Stimulated activated CD4-positive, alpha-beta T cell treated with anti-CD3 and anti-CD28 coated beads, Interleukin-2, amount 100 ng/mL, for 48 hours (primary cell): ENCODE measurements at places on chromosomes 2 and 18.

- no peak for DNase-seq
Observed at GRCh38 chr2:163191372-163191771, 352.8 kb upstream of the KCNH7 start.

DNA sequence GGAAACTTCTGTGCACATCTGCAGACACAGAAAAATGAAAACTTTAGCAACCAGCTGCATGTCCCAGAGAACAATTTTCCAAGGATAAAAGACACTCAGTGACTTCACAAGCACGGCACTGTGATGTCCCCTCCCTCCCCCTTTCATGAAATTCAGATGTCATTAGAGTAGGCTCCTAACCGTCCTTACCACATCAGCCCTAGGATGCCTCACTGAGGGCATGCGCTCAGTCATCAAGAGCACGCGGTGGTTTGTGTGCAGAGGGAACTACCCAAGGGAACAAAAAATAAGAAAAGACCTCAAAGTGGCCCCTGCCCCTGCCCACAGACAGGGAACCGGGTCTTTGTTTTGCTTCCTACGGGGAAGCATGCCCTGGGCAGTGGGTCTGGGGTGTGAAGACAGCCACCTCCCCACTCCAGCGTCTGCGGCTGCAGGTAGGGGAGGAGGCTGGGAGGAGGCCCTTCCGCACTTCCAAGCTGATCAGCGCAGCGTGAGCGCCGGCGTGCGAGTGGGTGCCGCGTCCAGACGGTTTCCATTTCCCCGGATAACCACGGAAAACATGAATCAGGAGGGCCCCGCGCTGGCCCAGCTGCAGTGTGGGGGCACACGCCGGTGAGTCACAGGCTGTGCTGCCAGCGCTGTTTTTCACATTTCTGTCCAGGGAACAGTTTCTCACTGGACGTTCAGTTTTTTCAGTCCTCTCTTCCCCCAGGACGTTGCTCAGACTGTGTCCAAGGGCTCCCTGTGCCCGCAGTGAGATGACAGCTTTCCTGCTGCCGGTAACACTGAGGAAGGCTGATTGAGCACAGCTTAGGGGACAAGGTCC, 70.6 kb downstream of the COPS8 start:
- DNase-seq = peak; percentile 48

DNA sequence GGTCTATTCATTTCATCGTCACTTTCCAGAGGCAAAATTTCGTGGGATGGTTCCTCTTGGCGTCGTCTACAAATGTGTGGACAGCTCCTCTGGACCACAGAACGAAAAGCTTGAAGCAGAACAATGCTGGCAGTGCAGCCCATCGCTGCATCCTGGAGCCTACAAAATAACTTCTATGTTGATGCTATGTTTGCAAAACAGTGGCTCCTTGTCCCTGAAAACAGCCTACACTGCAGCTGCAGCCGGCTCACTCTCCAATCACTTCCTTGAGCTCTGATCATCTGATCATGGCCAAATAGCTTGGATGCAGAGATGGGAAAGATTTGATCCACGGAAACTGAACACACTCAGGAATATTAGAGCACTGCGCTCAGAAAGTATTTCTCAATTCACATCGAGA, 60.0 kb downstream of the DOCK10 start:
- DNase-seq = no peak

DNA sequence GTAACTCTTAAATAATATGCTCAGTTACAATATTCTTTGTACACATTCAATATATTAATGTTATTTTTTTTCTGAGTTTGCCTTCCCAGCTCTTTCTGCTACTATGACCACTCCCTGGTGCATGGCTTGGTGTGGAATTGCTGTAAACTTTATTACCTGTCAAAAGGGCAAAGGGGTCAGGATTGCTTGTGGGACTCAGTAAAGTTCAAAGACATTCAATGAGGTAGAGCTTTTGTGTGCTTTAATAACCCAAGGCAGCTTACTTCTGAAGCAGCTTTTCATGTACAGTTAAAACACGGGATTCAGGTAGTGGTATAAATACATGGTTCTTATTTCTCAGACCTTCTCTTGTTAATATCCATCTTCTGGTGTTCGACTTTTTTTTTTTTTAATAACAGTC, 132.8 kb downstream of the MEIS1 start:
- no peak for DNase-seq

DNA sequence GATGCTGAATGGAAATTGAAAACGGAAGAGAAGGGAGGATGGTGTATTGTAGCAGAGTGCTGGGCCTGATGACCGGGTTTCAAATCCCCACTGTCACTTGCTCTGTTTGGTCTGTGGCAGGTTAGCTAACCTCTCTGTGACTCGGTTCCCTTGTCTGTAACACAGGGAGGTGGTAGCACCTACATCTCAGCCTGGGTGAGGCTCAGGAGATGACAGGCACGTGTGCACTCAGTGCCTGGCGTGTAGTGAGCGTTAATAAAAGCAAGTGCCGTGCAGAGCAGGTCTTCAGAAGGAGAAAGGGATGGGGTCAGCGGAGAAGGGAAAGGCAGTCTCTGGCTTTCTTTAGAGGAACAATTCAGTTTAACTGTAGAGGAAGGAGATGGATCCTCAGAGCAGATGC, 125.5 kb upstream of the SMIM21 start:
- DNase-seq = no peak

DNA sequence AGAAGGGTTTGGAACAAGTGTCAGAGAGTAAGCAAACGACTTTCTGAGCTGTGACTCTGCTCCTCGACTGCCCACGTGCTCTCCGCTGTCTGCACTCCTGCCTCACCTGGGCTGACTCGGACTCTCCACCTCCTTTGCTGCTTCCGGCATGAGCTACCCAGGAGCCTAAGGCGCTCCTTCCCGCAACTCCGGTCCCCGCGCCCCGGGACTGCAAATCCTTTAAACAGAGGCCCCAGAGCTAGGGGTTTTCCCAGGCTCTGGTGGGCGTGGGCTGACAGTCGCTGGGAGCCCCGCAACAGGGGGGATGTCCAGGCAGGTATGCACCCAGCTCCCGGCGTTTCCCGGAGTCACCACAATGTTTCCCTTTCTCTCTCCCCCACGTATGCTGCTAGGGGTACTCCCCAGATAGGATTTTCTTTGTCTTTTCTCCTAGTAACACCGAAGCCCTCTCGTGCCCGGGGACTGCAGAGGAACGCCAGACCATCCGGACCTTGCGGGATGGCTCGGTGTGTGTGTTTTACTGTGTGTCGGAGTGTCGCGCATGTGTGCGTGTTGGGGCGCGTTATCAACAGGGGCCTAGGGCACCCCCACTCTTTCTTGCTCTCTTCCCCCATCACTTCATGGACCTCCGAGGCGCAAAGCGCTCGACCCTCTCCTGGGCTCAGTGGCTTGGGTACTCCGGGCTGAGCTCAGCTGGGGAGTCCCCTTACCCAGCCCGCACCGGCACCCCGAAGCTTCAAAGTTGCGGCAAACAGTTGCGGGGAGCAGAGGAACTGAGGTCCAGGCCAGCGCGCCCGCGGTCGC, 691 bp upstream of the THSD7B start:
- no peak for DNase-seq

GRCh38 chr2:201947287-201947686, 86.4 kb upstream of the FZD7 start:
- no peak for DNase-seq

- no peak for DNase-seq
Observed at GRCh38 chr2:71070294-71071093, 2.0 kb downstream of the NAGK start.

DNA sequence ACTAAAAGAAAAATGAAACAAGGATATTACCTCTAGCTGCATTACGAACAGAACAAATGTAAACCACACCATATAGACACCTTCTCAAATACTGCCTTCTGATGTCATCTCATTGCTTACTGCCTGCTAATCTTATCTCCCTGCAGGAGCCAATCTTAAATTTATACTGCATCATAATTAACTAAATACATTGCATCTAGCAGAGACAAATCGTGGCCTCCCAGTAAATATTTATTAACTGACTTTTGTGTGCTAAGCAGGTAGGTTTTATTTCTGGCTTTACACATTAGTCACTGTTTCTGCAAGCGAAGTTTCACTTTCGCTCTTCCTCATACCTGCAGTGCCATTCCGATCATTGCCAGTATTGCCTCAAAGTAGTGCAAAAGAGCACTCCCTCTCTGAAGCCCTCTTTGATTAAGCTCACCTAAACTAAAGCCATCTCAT, 67.5 kb downstream of the SPATS2L start:
- DNase-seq = peak; percentile 15

- no peak for DNase-seq
Observed at GRCh38 chr2:127388423-127389164, 819 bp upstream of the MAP3K2 start.

DNA sequence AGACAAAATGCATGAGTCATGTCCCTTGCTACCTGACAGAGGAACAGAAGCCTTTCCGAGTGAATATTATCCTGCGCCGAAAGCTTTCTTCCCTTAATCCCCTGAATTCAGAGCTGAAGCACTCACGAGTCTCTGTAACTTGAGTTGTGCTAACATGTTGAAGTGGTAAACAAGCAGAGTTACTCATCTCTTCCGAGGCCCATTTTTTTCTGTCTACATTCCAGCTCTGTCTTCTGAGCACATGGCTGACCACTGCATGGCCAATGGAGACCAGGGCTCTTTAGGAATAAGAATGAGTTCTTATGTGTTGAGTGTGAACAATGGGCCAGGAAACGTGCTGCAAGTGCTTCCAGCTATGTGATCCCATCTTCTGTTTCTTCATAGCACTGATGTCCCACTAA, 73.1 kb upstream of the PID1 start:
- no peak for DNase-seq

- no peak for DNase-seq
Observed at GRCh38 chr2:68726100-68726499, 8.5 kb upstream of the ARHGAP25 start.

DNA sequence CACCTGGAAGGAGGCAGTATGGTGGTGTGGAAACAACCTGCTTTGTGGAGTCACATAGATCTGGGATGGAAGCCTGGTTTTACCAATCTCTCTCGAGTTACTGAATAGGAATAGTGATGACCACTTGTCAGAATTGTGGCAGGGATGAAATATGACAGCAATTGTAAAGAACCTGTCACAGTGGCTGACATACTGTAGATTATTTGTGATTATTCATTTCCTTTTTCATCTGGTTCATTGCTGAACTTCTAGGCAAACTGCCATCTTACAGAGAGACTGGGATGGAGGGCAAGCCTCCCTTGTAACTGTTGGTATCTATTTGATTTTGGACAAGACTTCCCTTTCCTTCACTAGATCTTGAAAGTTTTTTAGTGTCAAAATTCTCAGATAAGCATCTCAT, 42.0 kb downstream of the FMNL2 start:
- DNase-seq = no peak

- DNase-seq = no peak
Observed at GRCh38 chr2:175107146-175107545, 60.9 kb downstream of the ATF2 start.

DNA sequence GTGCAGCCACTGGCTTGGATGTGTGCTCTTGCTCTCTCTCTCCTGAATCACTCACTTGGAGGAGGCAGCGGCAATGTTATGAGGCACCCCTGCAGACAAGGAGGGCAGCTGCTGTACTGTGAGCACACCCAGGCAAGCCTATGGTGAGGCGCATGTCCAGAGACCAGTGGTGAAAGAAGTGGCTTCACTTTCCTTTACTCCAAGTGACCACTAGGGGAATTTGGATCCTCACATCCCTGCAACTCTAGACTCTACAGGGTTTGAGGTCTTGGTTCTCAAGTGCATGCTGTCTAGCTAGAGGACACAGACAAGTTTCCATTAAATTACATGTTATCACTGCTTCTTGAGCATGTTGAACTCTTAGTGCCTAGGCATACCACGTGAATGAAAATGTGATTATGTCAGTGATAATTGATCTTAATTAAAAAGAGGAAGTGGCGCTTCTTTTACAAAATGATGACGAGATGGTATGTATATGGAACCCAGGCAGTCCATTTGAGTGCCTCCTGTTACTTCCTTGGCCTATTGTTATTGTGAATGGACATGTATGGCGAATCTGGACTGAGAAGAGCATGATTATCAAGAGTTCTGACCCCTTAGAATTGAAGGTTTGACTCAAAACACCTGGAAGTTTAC, 181.0 kb upstream of the CDH2 start:
- DNase-seq = no peak

DNA sequence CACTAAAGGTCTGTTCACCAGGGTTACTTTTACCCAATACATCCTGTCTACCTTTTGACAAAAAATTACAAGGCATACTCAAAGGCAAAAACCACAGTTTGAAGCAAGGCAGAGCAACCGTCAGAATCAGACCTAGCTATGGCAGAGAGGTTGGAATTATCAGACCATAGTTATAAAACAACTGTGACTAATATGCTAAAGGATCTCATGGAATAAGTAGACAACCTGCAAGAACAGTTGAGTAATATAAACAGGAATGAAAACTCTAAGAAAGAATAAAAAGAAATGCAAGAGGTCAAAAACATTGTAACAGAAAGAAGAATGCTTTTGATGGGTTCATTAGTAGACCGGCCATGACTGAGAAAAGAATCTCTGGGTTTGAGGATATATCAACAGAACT, 318.8 kb upstream of the KCNH7 start:
- DNase-seq = no peak

DNA sequence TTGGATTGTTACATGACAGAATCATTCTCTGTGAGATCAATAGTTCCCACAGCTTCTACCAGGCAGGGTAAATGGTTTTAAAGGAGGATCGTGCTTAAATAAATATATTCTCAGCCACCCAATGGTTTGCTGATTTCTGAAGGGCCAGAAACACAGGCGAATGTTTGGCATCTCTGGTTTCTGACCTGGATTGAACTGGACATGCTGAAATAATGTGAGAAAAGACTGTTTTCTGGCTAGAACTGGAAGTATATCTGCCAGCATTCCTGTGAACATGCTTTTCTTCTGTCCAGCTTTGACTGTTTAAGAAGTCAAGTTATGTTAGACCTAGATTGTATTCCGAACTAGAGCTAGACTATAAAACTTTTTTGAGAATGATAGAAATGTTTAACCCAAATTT, 77.1 kb upstream of the COL3A1 start:
- DNase-seq = no peak

GRCh38 chr18:2826581-2826980, 20.2 kb upstream of the EMILIN2 start:
- no peak for DNase-seq

DNA sequence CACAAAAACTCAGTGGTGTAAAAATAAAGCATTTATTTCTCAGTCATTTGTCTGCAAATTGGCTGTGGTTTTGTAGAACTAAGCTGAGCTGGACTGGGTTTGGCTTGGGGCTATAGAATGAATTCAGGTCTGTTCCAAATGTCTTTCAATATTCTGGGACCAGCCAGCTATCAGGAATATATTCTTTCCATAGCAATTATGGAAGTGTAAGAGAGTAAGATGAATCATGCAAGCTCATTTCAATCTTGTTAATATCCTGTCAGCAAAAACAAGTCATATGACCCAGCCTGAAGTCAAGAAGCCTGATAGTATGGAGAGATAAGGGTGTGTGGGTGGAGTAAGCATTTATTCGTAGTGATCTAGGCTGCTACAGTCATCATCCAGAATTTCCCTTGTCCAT, 481.0 kb upstream of the CDH2 start:
- DNase-seq = no peak

- no peak for DNase-seq
Observed at GRCh38 chr2:239226677-239227581, 173.9 kb downstream of the HDAC4 start.

- DNase-seq = no peak
Observed at GRCh38 chr2:237603049-237603717, 12.6 kb upstream of the RAB17 start.
